PC-3 (cell line): ENCODE measurements at places on chromosomes 2 and 18.
A peak's percentile ranks its signal among the peaks of the same experiment; 100 is the strongest.

DNA sequence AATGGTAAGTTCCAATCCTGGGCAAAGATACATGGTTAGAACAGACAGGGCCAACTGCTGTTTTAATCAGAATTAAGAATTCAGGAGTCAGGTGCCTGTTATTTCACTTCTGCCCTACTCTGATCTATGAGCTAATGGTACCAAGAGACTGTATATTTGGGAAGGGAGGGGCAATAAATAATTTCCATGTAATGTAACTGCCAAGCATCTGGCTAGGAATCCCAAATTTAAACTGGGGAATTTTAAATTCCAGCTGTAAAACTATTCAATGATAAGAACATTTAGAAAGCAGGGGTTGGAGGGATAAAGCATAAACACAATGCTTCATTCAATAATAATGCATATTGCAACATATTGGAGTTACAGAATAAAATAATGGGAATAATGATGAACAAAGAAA lies 49.7 kb downstream of the SCN7A start:
- no peak for DNase-seq

DNA sequence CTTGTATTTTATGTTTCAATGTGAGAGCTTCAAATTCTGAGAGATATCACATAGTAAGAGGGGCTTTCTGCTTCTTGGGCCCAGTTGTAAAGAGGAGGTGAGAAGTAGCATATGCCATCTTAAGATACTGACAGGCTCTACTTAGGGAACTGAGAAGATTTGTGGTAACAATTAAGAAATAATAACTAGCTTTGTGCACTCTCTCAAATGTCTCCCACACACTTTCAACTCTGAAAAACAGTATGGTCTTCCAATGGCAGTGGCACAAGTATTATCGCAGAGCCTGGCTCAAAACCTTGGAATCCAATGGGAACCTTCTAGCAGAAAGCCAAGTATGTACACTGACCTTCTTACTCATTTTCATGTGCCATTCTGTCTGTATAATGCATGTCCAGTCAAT lies 80.3 kb upstream of the FAM237A start:
- no peak for DNase-seq

DNA sequence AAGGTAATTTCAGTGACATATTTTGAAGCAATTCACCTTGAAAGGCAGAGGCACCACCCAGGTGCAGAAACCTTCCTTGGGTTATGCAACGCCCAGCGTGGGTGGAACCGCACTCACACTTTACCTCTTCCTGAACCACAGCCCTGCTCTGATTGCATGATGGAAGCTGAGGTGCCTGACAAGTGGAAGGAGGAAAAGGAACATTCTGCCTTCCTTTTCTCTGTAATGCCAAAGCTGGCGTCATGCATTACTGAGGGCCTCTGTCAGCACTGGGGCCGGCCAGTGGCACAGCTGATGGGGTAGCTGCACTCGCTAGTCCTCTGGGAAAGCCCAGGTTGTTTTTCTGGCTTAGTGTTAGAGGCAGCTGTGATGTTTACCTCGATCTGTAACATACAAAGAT lies 266.5 kb downstream of the NEDD4L start:
- no peak for DNase-seq

DNA sequence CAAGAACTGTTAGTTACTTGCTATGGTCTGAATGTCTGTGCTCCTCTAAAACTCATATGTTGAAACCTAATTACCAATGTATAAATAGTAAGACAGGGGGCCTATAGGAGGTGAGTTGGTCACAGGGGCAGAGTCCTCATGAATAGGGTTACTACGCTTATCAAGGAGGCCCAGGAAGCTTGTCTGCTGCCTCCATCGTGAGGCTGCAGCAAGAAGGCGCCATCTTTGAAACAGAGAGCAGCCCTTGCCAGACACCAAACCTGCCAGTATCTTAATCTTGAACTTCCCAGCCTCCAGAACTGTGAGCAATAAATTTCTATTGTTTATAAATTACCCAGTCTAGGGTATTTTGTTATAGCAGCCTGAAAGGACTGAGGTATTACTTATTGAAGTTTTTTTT lies 79.1 kb downstream of the TGIF1 start:
- DNase-seq: no peak

DNA sequence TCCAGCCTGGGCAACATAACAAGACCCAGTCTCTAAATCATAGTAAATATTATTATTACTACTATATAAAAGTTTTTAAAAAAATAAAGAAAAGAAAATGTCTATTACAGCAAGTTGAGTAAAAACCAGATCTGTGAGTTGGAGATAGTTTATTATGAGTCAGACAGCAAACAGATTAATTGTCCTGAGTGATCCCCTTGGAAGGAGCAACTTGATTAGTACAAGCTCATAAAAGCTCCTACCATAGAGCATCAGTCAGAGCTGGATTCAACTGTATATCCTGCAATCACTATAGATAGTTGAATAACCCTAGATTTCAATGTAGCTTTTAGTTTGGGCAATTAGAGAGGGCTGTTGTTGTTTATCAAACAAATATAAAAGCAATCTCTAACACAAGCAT lies 84.1 kb downstream of the TRABD2A start:
- peak; percentile 62 for DNase-seq

GRCh38 chr2:96402591-96402990 lies 67.0 kb downstream of the NCAPH start:
- DNase-seq: no peak

DNA sequence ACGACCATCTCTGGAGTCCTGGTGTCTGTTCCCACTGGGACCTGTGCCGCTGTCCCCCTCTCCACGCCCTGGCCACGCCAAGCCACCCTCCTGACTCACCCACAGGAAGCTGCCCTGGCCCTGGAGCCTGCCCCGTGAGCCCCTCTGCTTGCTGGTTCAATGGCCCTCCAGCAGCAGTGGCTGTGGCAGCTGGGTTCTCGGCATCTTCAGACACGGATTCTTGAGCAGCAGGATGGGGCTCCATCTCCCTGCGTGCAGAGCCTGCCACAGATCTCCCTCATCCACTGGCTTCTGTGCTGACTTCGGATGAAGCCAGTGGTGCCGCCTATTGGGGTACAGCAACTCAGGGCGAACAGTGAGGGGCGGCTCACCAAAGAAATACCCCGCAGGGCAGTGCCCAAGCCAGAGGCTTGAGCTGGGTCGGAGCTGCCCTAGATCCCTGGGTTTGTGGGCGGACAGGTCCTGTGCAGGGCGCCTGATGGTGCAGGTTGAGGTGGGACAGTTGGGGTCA lies 14.0 kb downstream of the CAPN10 start:
- DNase-seq: no peak

DNA sequence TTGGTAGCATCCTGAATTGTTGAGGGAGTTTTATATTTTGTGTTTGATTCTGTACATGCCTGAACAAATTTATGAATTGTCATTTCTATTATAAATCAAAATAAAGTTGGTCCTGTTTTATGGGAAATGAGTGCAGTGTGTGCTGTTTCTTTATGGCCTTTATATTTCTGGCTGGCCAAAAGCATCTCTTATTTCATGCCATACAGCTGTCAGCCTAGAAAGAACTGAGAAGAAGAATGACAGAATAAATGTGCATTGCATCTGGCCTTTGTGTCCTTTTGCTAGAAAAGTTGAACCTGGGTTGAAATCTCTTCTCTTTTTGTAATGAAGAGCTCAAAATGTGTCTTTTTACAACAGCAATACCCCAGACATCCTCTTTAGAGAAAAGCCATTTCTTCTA lies 474.7 kb upstream of the LRATD1 start:
- no peak for DNase-seq

GRCh38 chr2:105836840-105837692 lies 92.4 kb downstream of the NCK2 start:
- no peak for DNase-seq

- DNase-seq: no peak
Measured at GRCh38 chr2:110216803-110217202, 4.5 kb upstream of the MTLN start.

- no peak for DNase-seq
Measured at GRCh38 chr18:48955830-48956261, 5.1 kb upstream of the SMAD7 start.

GRCh38 chr18:41681138-41681880 lies 273.7 kb upstream of the PIK3C3 start:
- peak; percentile 59 for DNase-seq

GRCh38 chr2:25991965-25992364 lies 9.7 kb upstream of the KIF3C start:
- DNase-seq: no peak

- DNase-seq: no peak
Measured at GRCh38 chr18:61963705-61964104, 70.9 kb upstream of the RNF152 start.

GRCh38 chr2:205637320-205637602 lies 45.0 kb upstream of the NRP2 start:
- DNase-seq: no peak

DNA sequence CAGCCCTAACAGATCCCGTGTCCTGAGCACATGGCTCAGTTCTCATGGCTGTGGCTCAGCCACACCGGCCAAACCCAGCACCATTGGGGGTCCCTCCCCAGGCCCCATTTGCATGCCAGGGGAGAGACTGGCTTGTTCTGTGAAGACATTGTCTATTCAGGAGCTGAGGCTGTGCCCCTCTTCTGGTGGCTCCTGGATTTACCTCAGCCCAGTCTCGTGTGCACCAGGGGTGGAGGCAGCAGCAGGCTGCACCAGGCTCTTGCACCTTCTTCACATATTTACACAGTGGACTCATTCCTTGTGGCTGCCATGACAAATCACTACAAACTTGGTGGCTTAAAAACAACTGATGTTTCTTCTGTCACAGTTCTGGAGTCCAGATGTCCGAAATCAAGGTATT lies 92.4 kb upstream of the ITGA6 start:
- DNase-seq: no peak

- DNase-seq: peak; percentile 92
Measured at GRCh38 chr2:238290091-238290509, 1.7 kb upstream of the PER2 start.

- no peak for DNase-seq
Measured at GRCh38 chr2:116917196-116917595, 897.3 kb upstream of the DDX18 start.

- DNase-seq: peak; percentile 81
Measured at GRCh38 chr18:74303936-74304335, 11.7 kb upstream of the C18orf63 start.

DNA sequence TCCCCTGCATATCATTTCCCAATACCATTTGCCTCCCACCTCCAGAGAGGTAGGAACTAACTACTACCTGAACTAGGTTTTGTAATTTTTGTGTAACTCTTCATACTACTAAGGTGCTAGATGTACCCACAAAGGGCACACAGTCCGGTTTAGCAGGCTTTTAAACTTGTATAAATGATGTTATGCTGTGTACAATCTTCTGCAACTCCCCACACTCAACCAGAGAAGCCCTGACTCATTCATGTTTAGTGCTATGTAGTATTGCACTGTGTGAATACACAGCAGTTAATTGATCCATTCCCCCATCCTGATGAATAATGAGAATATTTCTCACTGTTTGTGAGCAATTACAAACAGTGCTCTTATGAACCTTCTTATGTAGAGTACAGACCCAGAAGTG lies 285.6 kb downstream of the SMAD2 start:
- no peak for DNase-seq

DNA sequence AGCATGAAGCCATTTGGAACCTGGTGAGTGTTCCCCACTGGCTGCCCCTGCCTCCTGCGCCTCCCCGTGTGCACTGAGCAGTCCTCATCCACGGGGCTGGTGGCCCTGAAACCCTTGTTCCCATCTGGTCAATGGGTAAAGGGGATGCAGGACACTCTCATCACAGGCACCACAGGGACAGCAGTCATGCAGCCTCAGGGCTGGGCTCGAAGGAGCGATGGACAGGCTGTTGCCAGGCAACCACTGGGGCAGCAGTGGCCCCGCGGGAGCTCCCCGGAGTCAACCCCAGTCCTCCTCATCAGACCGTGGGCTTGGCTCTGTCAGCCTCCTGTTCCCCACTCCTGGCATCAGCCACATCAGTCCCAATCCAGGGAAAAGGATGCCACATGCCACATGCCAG lies 509.5 kb downstream of the EIPR1 start:
- DNase-seq: no peak

DNA sequence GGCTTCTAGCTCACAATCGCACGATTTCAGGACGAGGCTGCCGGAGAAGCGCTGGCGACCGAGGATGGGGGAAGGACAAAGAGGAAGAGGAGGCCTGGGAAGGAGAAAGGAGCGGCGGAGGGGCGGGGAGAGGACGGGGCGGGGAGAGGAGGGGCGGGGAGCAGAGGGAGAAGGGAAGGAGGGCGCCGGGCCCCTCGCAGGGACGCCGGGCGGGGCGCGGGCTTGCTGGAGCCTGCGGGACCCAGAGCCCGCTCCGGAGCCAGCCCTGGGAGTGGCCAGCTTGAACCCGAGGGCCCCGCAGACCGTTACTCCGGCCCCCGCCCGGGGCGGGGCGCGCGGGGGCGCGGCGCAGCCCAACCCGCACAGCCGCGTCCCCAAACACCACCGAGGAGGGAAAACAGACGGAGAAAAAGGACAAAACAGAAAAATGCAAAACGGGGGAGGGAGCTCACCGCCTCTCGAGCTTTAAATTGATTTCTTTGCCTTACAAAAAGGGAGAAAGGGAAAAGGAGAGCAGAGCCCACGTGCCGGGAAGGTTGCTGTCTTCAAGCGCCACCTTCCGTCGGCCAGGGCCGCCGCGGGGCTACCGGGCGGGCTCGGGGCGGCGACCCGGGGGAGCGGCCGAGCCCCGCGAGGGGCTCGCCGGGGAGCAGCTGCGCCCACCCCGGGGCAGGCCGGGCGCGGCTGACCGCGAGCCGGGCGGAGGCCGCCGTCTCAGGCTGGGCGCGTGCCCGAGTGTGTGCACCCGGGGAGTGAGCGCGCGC lies 781 bp upstream of the SOX11 start:
- no peak for DNase-seq

DNA sequence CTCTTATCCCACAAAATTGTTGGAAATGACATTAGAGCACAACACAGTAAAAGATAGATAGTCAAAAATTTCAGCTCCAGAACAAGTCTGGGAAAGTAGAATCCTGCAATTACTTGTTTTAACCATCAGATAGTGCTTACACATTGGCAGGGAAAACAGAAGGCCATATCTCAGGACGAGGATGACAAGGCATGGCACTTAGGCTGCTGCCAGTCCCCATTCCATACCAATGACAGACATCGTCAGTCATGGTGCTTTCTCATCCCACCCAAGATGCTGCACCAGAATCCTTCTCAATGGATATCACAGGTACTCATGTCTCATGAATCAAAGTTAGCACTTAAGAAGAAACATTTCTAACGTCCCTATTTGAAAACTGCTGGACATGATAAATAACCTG lies 187.3 kb downstream of the NCKAP5 start:
- DNase-seq: no peak

GRCh38 chr2:175393851-175394250 lies 212.3 kb upstream of the ATP5MC3 start:
- no peak for DNase-seq

GRCh38 chr2:238886453-238887094 lies 38.7 kb downstream of the TWIST2 start:
- no peak for DNase-seq

- DNase-seq: peak; percentile 90
Measured at GRCh38 chr2:10220902-10221391, 81.8 kb upstream of the HPCAL1 start.

DNA sequence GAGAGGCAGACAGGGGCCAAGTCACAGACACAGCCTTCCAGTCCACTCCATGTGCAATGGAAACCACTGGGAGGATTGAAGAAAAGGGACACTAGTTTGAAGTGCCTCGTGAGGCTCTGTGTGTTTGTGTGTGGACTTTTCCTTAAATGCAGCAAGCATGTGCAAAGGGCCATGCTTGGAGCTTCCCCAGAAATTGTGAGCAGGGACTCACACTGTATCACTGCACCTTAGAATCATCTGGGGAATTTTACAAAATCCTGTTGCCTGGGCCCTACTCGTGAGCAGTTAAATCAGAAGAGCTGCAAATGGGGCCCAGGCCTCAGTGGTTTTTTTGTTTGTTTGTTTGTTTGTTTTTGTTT lies 137.8 kb downstream of the TRIM43 start:
- no peak for DNase-seq
